GM23338 (cell line): ENCODE measurements at places on chromosomes 1 and 21. TPM values are rescaled to one million over a fixed set of nuclear protein-coding genes. Genes with fewer than 3 reads are reported as not detected.

DNA sequence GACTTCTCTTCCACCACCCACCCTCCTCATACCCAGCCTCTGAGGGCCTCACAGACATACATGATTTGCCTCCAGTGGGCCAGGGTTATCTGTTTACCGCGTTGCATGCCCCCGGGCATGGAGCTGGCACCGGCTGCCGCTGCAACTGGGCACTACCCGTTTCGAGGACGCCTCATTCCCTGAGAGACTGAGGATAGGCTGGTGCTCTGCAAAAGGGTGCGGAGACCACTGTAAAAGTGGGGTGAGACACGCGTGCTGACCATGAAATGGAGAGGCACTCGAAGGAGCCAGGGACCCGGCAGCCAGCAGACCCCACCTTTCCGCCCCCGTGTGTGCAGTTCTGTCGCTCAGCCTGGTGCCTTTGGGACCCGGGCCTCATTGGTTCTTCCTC lies 20.6 kb downstream of the TP73 start:
- H3K27ac ChIP-seq: no peak overlapping the region
- H3K27me3 ChIP-seq: no peaks in the 10 kb centered on the region
- H3K36me3 ChIP-seq: no peaks in the 10 kb centered on the region
- H3K4me1 ChIP-seq: peaks cover 8% of the 10 kb centered on the region
- H3K4me3 ChIP-seq: no peak overlapping the region

GRCh38 chr1:33186936-33187335 lies 5.1 kb upstream of the TRIM62 start:
- H3K36me3 ChIP-seq: no peaks in the 10 kb centered on the region
- peaks cover 17% of the 10 kb centered on the region for H3K4me1 ChIP-seq
- peaks cover 4% of the 10 kb centered on the region; the same call in 1 of the 2 replicates for H3K27me3 ChIP-seq
- no peak overlapping the region for H3K4me3 ChIP-seq

Gene PLA2G2C
- total RNA-seq: not detected in 2 replicates

Gene PTAFR
- total RNA-seq: 0.27 and 0.76 TPM in 2 replicates

Gene FAM72A
- total RNA-seq: 15.3 and 19.1 TPM in 2 replicates

DNA sequence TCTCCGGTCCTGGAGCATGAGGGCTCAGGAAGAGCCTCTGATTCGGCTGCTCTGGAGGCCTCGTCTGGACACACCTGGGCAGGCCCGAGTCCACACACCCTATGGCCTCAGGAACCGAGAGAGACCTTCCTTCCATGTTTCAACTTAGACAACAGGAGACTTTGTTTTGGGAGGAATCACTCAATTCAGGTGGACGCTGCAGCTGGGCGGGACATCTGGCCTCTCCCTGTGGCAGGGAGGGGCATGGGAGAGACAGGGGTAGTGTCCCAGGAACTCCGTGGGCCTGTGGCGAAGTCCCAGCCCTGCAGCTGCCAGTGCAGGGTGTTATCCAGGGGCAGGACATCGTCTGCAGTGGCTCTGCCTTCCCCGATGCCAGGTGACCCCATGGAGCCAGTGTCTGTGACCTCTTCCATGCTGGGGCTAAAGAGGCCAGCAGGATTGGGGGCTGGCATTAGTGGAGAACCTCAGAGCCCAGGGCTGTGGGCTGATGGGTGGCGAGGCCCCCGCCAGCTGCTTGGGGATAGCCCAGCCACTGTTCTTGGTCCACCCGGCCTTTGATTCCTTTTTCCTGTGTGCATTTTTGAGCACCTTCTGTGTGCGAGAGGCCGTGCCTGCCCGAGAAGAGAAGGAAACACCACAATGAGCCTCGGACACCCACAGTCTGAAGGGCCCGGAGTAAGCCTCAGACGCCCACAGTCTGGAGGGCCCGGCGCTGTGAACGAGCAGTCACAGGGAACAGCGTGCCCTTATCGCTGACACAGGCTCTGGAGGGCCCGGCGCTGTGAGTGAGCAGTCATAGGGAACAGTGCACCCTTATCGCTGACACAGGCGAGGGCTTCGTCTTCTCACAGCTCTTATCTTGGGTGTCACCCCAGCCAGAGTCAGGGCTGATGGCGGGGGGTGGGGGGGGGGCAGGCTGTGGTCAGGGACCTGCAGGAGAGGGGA lies 6.2 kb downstream of the COL18A1 start:
- peaks cover 69% of the 10 kb centered on the region for H3K4me1 ChIP-seq
- H3K4me3 ChIP-seq: no peak overlapping the region
- H3K27ac ChIP-seq: no peak overlapping the region; the same call in 1 of the 2 replicates

Gene DAB1
- 13.2 and 14.5 TPM in 2 replicates for total RNA-seq

- H3K27ac ChIP-seq: no peak overlapping the region
- H3K4me1 ChIP-seq: no peaks in the 10 kb centered on the region
- H3K27me3 ChIP-seq: no peaks in the 10 kb centered on the region
- no peak overlapping the region for H3K4me3 ChIP-seq
- no peak for DNase-seq
- no peaks in the 10 kb centered on the region for H3K36me3 ChIP-seq
These were observed 30.9 kb downstream of the DNAI4 start for GRCh38 chr1:66893712-66894111.

DNA sequence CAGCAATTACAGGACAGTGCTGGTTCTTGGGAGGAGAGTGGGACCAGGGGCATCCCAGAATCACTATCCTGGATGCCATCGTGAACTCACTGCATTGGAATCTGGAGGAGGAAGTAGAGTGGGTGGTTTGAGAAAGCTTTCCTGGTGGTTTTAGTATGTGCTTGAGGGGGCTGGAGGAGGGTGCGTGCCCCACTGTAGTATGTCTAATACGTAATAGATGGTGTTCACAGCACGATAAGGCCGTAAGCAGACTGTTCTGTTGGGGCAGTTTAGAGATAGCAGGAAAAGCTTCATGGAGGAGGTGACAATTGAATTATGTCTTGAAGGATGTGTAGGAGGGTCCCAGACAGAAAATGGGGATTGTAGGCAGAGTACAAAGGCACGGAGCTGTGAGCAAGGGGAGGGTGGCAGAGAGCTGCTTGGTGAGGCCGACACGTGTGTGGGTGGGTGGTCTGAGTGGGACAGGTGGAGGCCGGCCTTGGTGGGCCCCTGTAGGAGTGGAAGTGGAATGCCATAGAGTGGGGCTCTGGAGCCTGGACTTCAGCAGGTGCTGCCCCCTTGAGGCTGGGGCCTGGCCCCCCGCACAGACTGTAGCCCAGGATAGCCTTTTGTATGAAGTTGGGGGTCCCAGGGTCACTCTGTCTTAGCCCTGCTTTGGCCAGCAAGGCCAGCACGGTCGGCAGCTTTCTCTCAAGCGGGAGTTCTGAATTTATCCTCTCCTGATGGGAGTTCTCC lies 37.0 kb downstream of the IL6R start:
- H3K27me3 ChIP-seq: no peaks in the 10 kb centered on the region
- no peak overlapping the region for H3K27ac ChIP-seq
- peak; percentile 54 for DNase-seq

DNA sequence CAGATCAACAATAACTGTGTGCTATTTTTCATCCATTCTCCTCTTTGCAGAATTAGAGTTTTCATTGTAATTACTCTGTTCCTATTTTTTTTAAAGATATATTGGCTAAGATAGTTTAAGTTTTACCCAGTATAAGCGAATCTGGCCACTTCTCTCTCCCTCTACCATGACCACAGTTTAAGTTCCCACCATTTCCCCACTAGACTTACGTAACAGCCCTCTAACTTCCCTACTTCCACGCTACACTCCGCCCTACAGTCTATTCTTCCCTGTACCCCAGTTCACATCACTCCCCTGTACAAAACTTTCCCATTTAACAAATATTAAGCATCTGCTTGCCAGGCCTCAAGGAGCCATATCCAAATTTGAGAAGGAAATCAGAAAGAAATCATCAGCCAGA lies 16.5 kb downstream of the CTSK start:
- no peak overlapping the region for H3K27ac ChIP-seq
- no peak for DNase-seq
- no peaks in the 10 kb centered on the region for H3K4me1 ChIP-seq
- H3K36me3 ChIP-seq: no peaks in the 10 kb centered on the region

- H3K27ac ChIP-seq: no peak overlapping the region
- H3K27me3 ChIP-seq: no peaks in the 10 kb centered on the region
- DNase-seq: no peak
- no peak overlapping the region for H3K4me3 ChIP-seq
- no peaks in the 10 kb centered on the region; the same call in 1 of the 2 replicates for H3K36me3 ChIP-seq
These were observed 97.3 kb downstream of the RAVER2 start for GRCh38 chr1:64842224-64842623.

Gene BTG2
- total RNA-seq: 7.8 and 9.1 TPM in 2 replicates

DNA sequence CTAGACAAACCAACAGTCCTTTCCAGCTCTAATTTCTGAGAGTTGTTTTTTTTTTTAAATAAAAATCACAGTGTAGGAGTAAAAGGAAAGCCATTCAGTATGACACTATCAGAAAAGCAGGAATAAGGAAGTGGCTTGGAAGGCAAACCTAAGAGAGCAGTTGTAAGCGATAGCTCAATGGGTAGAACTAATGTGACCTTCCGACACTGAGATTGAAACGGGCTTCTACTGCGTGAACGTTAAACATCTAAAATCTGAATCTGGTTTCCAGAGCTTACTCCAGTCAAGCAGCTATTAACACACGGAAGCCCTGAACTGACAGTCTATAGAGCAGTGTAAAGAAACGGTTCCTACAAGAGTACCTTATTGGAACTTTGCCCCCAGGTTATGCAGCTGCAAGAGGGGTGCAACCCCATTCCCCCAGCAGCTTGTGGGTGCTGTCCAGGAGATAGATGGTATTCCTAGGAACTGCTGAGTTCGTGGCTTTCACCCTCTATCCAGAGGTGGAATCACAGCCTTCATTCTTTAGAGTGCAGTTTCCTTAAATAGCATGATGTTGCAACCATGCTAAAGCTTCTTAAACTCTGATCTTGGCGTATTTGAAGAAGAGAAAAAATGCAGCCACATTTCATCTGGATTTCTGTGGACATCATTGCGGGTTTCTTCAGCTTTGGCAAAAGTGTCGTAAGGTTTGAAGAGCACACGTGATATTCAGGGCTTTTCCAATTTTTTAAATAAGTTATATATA lies 3.3 kb upstream of the IRF2BP2 start:
- no peaks in the 10 kb centered on the region for H3K27me3 ChIP-seq
- peaks cover 33% of the 10 kb centered on the region for H3K4me1 ChIP-seq
- no peaks in the 10 kb centered on the region for H3K36me3 ChIP-seq
- DNase-seq: no peak
- no peak overlapping the region for H3K4me3 ChIP-seq
- H3K27ac ChIP-seq: peak overlapping the region; percentile 98; the same call in 1 of the 2 replicates

Gene ZBTB7B
- total RNA-seq: 19.3 and 32.6 TPM in 2 replicates

GRCh38 chr1:196897158-196897828 lies 9.4 kb downstream of the CFHR4 start:
- DNase-seq: peak; percentile 74
- H3K27me3 ChIP-seq: no peaks in the 10 kb centered on the region
- H3K36me3 ChIP-seq: no peaks in the 10 kb centered on the region
- peak overlapping the region; percentile 63 for H3K4me3 ChIP-seq

DNA sequence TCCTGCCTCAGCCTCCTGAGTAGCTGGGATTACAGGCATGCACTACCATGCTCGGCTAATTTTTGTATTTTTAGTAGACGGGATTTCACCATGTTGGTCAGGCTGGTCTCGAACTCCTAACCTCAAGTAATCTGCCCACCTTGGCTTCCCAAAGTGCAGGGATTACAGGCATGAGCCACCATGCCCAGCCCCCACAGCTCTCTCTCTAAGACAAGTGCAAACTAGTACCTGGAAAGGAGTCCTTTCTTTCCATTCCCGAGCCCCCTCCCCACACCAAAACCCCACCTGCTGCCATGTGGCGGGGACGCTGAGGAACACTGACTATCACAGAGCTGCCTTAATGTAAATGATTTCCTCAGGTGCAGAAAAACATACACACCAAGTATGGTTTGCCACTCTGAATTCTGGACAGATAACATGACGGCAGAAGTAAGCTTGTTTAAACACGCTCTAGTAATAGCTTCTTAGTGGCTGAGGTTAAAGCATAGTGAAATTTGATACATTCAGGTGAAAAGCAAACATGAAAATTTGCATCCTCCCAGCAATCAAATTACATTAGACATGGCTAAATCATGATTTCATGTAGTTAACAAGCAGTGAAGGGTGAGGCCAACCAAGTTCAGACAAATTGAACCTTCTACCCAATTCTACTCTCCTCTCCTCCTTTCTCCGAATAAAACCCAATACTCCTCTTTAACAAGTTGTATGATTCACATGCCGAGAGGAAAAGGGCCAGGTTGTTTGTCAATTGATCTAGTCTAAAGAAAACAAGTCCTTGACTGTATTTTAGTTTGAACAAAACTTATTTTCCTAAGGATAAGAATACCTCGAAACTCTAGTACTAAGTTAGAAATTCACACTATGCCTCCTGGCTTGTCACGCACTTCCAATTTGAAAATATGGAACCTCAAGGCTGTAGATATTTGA lies 19.8 kb downstream of the ERRFI1 start:
- H3K36me3 ChIP-seq: peaks cover 1% of the 10 kb centered on the region; the same call in 1 of the 2 replicates
- H3K4me1 ChIP-seq: peaks cover 40% of the 10 kb centered on the region
- no peak for DNase-seq
- peak overlapping the region; percentile 82 for H3K27ac ChIP-seq
- no peak overlapping the region for H3K4me3 ChIP-seq

Gene GBP5
- not detected in 2 replicates for total RNA-seq

Gene DTL
- 47.7 and 58.8 TPM in 2 replicates for total RNA-seq

GRCh38 chr1:40944326-40944725 lies 35.2 kb upstream of the CTPS1 start:
- no peak overlapping the region for H3K4me3 ChIP-seq
- H3K27me3 ChIP-seq: no peaks in the 10 kb centered on the region
- H3K36me3 ChIP-seq: no peaks in the 10 kb centered on the region
- 0 out of 2 replicates have a peak, but pooled peaks cover 6% of the 10 kb centered on the region for H3K4me1 ChIP-seq

- no peaks in the 10 kb centered on the region for H3K27me3 ChIP-seq
- no peak overlapping the region for H3K27ac ChIP-seq
- H3K4me1 ChIP-seq: no peaks in the 10 kb centered on the region
These were observed 14.0 kb upstream of the SGIP1 start for GRCh38 chr1:66519992-66520391.

- H3K27me3 ChIP-seq: no peaks in the 10 kb centered on the region
- no peak overlapping the region for H3K4me3 ChIP-seq
- DNase-seq: no peak
- H3K27ac ChIP-seq: no peak overlapping the region
These were observed 35.5 kb downstream of the ZBTB17 start for GRCh38 chr1:15940110-15941043.

- no peaks in the 10 kb centered on the region for H3K36me3 ChIP-seq
- no peak overlapping the region for H3K4me3 ChIP-seq
- H3K27me3 ChIP-seq: no peaks in the 10 kb centered on the region
- H3K27ac ChIP-seq: no peak overlapping the region
These were observed 48.3 kb upstream of the CAPZB start for GRCh38 chr1:19533626-19534025.

Gene CCDC185
- 0.08 and 0.56 TPM in 2 replicates for total RNA-seq

- DNase-seq: no peak
- H3K27ac ChIP-seq: no peak overlapping the region
- H3K4me1 ChIP-seq: peaks cover 7% of the 10 kb centered on the region
- H3K4me3 ChIP-seq: no peak overlapping the region
These were observed 6.0 kb upstream of the LINGO4 start for GRCh38 chr1:151811181-151811580.

Gene EDN2
- not detected in 2 replicates for total RNA-seq

Gene CCDC190
- total RNA-seq: not detected in 2 replicates
